Stimulated activated CD4-positive, alpha-beta T cell treated with anti-CD3 and anti-CD28 coated beads, Interleukin-4, amount 100 ng/mL, for 48 hours (primary cell): ENCODE measurements at places on chromosomes 16 and 17.

DNA sequence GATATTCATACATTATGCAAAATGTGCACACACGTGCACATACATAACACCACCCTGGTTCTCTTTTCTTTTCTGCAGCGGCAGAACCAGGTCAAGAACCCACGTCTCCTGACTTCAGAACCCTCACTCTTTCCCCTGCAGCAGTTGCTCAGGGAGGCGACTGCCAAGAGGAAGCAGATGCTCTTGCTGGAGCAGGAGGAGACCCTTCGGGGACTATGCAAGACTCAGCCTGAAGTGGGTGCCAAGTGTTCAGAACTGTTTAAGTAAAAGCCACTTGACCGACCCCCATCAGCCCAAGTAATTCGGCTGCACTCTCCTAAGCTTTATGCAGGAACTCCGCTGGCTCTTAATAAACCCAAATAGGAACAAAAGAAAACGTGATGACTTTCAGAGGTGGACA is 193.8 kb downstream of the SLC39A11 start:
- DNase-seq: no peak

GRCh38 chr16:66553223-66553622 is 847 bp downstream of the CKLF start:
- DNase-seq: no peak

DNA sequence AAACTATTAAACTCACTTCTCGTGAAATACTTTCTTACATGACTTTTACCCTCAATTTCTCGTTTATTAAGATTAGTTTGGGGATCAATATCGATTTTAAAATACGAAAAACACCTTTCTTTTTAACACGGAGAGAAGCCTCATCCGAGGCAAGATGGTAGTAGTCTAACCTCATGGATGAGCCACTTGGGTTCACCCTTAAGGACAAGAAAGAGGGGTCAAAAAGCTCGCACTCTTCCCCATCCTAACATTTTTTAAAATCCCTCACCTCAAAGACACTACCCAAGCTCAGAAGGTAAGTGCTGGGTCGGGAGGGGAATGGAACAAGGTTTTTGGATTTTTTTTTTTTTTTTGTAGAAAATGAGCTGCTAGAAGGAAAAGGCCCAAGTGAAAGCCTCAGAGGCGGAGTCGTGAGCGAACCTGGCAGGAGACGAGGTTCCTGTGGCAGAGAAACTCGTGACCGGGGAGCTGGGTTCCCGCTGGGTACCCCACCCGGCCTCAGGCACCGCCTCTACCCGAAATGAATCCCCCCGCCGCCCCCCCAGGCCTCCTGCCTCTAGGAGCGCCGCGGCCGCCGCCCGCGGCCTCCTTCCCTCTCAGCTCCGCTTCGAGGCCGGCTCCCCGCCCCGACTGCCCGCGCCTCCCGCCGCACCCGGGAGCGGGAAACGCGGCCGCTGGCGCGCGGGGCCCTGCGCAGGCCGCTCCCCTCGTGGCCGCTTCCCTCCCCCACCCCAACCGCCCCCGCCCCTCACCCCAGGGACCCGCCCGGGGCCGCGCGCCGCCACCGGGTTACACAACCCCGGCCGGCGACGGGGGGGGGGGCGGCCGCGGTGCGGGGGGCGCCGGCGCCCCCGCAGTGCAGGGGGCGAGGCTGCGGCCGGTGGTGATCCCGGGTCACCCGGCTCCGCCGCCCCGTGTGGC is 1.6 kb downstream of the NUFIP2 start:
- peak; percentile 36 for DNase-seq

- no peak for DNase-seq
These were observed 38.6 kb upstream of the RBFOX1 start for GRCh38 chr16:7294020-7294419.

- no peak for DNase-seq
These were observed 4.4 kb downstream of the RNF166 start for GRCh38 chr16:88701581-88702370.

- peak; percentile 3 for DNase-seq
These were observed 142.0 kb downstream of the CPPED1 start for GRCh38 chr16:12661656-12662172.

- no peak for DNase-seq
These were observed 109.9 kb upstream of the CORO6 start for GRCh38 chr17:29732613-29733012.

GRCh38 chr16:85523602-85524364 is 89.3 kb upstream of the GSE1 start:
- no peak for DNase-seq

DNA sequence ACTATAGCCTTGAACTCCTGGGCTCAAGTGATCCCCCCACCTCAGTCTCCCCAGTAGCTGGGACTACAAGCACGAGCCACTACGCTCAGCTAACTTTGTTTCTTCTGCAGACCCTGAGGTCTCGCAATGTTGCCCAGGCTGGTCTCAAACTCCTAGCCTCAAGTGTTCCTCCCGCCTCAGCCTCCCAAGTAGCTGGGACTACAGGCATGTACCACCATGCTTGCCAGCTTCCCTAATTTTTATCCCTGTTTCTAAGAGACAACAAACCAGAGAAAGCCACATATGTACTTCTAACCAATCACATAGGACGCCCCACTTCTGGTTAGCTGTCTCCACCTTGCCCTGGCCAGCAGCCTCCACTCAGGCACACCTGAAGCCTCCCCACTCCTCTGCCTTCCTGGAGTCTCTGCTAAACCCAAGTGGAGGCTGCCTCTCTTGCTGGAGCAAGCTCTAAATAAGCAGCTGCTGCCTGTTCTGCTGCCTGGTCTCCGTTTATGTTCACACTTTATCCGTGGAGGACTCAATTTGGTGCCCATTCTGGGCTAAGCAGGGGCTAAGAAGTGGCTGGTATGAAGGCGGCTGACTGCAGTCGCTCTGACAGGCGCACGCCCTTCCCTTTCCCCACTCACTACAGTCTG is 24.7 kb downstream of the NSMCE1 start:
- no peak for DNase-seq

- no peak for DNase-seq
These were observed 62.5 kb downstream of the NQO1 start for GRCh38 chr16:69663846-69664245.

GRCh38 chr16:50326835-50327465 is 41.8 kb downstream of the BRD7 start:
- DNase-seq: peak; percentile 41

GRCh38 chr17:31736855-31737625 is 122.0 kb downstream of the COPRS start:
- DNase-seq: no peak

DNA sequence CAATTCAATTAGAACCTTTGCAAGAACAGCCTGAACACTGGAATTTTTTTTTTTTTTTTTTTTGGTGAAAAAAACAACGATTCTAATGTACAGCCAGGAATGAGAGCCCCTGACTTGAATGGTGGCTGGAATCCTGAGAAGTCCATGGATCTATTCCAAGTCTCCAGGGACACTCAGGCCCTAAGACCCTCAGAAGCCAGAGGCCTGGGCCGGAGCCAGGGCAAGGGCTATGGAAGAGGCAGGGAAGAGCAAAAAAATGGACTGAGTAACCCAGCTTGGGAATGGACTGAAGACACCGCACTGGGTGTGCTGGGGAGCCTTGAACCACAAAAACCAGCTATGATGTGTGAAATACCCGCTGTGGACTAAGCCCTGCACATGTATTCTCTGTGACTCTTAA is 60.3 kb upstream of the LHX1 start:
- no peak for DNase-seq

- no peak for DNase-seq
These were observed 19.8 kb upstream of the MYO1D start for GRCh38 chr17:32896647-32897258.

GRCh38 chr17:68627956-68628575 is 26.9 kb upstream of the FAM20A start:
- DNase-seq: no peak

- DNase-seq: no peak
These were observed 2.5 kb upstream of the ZFHX3 start for GRCh38 chr16:73050201-73051099.

GRCh38 chr17:34178092-34178491 is 77.0 kb upstream of the CCL2 start:
- DNase-seq: no peak

DNA sequence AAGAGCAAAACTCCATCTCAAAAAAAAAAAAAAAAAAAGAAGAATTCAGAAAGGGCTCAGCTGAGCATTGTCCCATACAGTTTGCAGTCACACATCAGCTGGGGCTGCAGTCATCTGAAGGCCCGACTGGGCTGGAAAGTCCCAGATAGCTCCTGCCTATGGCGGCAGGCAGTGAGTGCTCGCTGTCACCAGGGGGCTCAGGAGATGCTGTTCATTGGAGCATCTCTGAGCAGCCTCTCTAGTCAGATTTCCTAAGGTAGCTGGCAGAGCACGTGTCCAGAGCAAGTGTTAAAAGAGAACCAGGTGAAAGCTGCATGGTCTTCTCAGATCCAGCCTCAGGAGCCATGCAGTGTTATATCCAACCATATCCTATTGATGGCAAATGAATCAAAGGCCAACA is 75.8 kb downstream of the WSCD1 start:
- DNase-seq: no peak

- no peak for DNase-seq
These were observed 14.0 kb downstream of the LASP1 start for GRCh38 chr17:38883592-38884526.

DNA sequence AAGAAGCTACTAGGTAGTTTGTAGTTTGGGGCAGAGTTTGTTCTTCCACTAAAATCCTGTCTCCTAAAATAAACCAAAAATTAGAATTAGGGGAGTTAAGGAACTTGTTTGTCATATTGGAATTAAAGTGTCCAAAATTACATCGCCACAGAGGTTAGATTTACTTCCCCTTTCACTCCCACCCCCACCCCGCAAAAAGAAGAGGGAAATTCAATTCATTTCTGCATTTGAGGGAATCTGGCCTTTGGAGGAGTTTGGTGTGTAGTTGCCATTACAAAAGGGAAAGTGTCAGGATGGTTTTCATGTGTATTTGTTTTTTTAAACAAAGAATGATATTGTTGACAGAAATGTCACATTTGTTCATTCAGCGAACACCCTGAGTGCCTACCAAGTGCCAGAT is 5.8 kb downstream of the TMEM97 start:
- DNase-seq: no peak

GRCh38 chr16:50476486-50477255 is 71.5 kb upstream of the NKD1 start:
- DNase-seq: no peak

GRCh38 chr17:68204736-68205135 is 43.1 kb upstream of the AMZ2 start:
- DNase-seq: no peak

GRCh38 chr17:38707678-38708351 is 2.7 kb downstream of the MLLT6 start:
- no peak for DNase-seq

DNA sequence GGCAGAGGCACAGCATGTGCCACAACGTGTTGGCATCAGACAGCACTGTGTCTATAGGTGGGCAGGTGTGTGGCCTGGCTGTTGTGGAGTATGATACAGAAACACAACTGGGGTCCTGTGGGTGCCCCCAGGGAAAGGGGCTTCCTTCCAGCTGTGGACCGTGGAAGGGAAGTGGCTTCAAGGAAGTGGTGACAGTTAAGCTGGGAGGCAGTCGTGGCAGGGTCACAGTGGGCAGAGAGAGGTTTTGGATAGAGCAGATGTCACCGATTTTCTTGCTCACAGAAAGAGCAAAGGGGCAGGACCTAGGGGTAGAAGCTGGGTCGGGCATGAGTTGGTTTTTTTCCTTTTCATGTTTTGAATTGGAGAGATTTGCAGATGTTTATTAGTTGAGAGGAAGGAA is 11.2 kb upstream of the ORAI3 start:
- DNase-seq: no peak

GRCh38 chr16:87310610-87311009 is 6.6 kb downstream of the C16orf95 start:
- no peak for DNase-seq

DNA sequence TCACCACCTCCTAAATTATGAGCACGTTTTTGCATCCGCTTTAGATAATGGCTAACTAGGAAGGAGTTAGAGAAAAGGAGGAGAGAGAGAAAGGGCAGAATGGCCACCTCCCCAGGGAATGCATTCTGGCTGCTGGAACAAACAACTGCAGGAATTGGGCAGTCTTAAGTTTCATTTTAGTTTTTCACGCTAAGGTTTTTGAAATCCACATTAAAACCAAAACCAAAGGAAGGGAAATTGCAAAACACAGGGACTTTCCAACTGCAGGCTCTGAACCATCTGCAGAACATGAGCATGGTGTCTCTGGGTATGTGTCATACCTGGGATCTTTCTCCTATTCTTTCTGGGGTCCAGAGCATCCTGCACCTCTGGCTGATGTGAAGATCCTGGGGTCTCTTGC is 12.1 kb upstream of the CCL8 start:
- DNase-seq: no peak

GRCh38 chr17:63762161-63763078 is 11.0 kb downstream of the CCDC47 start:
- no peak for DNase-seq

- no peak for DNase-seq
These were observed 21.5 kb upstream of the ADGRG1 start for GRCh38 chr16:57606847-57607501.

GRCh38 chr17:72590882-72591281 is 470.1 kb downstream of the SOX9 start:
- DNase-seq: no peak

GRCh38 chr17:34113089-34113488 is 142.0 kb upstream of the CCL2 start:
- no peak for DNase-seq

- no peak for DNase-seq
These were observed 184.2 kb downstream of the COPRS start for GRCh38 chr17:31674717-31675349.

GRCh38 chr16:27430512-27430911 is 28.5 kb downstream of the IL21R start:
- DNase-seq: no peak

DNA sequence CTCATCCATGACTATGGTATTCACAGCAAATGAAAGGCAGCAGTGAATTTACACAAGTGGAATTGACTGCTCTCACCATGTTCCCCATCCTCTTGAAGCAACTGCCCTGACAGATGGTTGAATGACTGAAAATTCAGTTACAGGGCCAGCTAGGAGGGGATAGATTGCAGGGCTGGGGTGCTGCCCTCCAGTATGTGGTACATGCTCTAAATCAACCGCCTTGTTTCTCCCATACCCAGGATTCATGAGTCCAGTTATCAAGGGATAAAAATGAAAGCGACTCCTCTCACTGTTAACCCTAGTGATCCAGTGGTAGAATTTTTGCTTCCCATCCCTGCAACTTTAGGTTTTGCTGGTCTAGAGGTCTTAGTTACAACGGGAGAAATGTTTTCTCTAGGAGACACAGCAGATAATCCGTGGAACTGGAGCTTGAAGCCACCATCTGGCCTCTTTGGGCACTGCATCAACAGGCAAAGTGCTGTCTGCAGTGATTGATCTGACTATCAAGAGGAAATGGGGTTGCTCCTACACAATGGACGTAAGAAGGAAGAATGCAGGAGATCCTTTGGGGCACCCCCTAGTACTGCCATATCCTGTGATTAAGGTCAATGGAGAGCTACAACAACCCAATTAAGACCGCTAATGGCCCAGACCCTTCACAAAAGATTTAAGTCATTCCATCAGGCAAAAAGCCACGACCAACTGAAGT is 32.0 kb downstream of the SCPEP1 start:
- peak; percentile 30 for DNase-seq

GRCh38 chr17:4480929-4481898 is 17.5 kb upstream of the SPNS2 start:
- no peak for DNase-seq
